ENCODE measurements at places on chromosomes 2 and 18.

DNA sequence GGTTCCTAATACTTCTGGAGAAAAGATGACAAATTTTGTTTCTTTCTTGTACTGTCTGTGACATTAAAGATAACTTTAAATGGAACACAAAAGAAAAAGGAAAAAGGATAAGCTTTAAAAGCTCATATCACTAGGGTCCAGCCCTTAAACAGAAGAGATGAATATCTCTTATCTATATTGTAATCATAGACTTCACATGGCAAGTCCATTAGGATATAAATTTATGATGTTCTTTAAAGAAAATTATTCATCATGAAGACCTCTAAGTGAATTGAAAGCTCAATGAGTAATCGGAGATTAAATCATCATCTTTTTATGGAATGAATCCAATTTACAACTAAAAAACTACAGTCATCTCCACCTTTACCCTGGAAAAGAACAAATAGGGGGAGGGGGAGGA is 111.6 kb upstream of the SATB2 start:
- DNase-seq: no peak

DNA sequence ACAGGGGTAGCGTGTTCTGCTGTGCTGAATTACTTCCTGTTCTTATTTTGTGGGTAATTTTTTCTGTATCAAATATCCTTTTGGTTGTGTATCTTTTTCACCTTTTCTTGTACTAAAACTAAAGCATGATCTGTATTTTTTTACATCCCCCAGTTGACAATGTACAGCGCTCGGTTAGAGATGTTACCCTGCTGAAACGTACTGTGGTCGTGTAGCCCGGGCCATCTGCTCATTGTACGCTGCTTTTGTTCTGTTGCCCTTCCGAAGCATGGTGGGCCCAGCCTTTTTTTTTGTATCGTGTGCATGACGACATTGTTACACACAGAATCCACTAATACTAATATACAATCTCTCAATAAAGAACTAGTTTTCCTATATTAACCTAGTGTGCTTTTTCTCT is 233.1 kb downstream of the HAUS1 start:
- DNase-seq: no peak

- DNase-seq: no peak
Measured at GRCh38 chr2:75476761-75477160, 84.0 kb downstream of the EVA1A start.

- no peak for DNase-seq
Measured at GRCh38 chr2:168573128-168573903, 117.2 kb downstream of the CERS6 start.

DNA sequence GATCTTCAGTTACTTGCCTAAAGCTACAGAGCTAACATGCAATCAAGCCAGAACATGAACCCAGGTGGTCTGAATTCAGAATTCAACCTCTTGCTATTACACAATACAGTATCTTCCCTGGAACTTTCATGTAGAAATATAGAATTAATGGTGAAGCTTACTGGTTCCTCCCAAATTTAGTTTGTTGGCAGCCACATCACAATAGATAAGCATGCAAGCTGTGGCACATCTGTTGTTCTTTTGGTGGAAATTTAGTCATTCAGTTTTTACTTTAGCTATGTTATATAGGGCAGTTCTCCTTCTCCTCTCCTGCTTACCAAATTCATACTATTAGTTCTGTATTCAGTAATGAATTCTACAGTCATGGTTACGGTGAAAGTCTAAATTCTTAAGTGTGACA is 101.0 kb upstream of the RNF152 start:
- DNase-seq: no peak

All from NCI-H187 treated with DMSO at 0.1 percent for 48 hours (cell line).